Caki2 (cell line): ENCODE measurements at places on chromosomes 2 and 18.

DNA sequence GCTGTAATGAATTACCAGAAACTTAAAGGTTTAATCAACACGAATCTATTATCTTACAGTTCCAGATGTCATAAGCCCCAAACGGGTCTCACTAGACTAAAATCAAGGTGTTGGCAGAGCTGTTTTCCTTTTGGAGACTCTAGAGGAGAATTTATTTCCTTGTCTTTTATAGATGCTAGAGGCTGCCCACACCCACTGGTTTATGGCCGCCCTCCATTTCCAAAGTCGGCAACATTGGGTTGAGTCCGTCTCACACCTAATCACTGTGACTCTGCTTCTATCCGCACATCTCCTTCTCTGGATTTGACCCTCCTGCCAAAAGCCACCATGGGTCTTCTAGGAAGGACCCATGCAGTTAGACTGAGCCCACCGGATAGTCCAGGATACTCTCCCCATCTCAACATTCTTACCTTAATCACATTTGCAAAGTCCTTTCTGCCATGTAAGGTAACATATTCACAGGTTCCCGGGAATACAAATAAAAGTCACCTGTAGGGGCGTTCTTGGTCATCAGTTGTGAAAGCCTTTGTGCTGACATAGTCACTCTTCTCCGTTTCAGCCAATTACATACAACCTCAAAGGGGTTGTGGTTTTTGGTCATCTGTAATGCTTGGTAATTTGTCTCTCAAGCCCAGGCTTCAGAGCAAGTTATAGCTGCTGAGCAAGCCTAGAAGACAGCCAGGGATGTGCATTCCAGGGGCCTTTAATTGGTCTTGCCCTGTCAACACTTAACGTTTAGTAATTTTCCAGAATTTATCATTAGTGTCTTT lies 179.4 kb downstream of the ANTXR1 start:
- no peak for DNase-seq

DNA sequence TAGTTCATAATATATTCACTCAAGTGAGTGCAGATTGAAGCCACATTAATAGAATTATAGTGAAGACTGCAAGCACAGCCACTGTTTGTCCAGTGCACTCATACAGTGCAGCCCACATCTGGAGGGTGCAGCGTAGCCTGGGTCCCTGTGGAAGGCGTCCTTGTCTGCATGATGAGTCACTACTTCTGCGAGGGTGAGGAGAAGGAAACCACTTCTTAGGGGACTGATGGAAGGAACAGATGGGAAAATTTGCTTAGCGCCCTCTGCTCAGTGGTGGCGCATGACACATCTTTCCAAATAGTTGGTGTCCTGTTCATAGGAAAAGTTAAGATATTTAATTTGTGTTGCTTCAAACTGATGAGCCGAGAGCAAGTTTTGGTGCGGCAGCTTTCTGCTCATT lies 330.4 kb upstream of the SMIM21 start:
- no peak for DNase-seq

DNA sequence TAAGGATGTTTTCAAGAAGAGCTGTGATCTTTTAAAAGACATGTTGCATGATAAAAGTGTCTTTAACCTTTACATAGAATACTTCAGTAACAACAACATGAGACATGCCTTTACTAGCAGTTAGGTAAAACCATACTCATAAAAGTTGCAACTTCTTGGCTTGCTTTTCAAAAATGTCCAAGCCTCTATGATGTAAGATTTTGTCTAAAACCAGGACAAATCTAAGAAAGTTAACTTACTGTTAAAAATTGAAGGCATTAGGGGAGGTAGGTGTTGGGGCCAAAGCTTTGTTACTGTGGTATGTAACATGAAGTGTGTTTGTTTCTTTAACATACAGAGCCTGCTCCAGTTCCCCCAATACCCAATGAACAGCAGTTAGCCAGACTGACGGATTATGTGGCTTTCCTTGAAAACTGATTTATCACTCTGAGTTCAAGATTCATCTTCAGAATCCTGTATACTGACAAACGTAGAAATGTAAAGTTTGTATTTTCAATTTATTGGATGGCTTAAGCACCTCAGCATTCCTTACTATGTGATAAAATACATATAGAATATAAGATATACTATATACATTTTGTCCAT lies 11.7 kb downstream of the COPS8 start:
- no peak for DNase-seq

DNA sequence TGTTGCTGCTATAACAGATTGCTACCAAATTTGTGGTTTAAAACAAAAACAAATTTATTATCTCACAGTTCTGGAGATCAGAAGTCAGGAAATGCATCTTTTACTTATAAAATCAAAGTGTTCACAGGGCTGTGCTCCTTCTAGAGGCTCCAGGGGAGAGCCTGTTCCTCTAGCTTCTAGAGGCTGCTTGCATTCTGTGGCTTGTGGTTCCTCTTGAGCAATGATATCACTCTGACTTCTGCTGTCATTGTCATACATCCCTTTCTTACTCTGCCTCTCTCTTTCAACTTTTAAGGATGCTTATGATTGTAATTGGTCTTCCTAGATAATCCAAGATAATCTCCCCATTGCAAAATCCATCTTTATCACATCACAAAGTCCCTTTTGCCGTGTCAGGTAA lies 6.1 kb upstream of the DCC start:
- DNase-seq, result no peak

DNA sequence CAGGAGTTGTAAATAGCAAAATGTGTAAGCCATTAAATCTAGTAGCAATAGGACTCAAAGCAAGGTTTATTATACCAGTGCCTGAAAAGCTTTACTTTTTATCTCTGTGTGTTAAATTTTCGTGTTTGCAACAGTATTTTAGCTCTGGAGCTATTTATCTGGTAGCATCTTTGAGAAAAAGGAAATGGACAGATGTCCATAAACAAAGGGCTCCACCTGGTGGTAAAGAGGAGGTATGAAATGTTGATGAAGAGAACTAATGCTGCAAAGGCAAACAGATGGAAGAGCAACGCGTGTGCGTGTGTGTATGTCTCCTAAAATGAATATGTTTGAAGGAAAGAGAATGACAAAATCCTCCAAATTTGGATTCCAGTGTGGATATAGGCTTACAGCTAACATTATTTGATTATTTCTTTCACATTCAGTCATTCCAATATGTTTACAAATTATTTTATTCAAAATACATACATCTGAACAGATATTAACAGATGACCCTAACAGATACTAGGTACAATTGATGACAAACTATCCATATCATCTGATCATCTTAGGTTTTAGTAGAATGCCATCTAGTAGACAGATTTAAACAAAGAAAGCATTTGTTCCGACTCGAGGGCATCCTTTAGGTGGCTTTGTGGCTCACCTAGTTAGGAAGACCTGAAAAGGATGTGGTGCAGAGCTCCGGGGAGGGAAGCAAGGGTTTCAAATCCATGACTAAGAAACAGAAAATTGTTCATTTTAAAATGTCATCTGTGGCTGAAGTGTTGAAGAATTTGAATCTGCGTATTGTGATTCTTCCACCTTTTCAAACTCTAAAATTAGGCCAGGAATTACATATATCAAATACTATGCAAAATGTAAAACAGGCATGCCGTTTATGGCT lies 383.3 kb downstream of the MTX2 start:
- DNase-seq, result peak; percentile 41

DNA sequence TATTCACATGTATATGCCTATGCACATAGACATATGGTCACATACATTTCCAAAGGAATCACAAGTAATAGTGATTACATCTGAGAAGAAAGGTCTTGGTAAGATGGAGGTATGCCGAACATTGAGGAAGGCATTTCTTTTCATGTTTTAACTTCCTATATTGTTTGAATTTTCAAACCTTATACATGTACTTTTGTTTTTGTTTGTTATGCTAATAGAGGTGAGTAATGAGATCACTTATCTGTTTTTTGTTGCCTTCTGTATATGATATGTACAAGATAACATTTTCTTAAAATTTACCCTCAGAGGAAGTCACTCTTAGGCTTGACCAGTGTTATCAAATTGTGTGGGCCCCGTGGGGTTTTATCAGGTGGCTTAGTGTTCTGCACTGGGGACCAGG lies 166.5 kb upstream of the OTX1 start:
- no peak for DNase-seq

DNA sequence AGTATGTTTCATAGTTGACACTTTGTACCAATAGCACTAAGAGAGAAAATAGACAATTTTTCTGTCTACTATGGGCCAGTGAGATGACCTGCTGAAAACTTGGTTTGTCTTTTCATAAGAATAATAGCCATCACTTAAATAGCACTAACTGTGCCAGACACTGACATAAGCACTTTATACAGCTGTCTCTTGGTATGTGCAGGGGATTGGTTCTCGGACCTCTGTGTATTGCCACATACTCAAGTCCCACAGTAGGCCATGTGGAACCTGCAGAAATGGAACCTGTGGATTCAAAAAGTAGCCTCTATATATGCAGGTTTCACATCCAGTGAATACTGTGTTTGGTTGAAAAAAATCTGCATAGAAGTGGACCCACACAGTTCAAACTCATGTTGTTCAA lies 126.7 kb downstream of the XRCC5 start:
- no peak for DNase-seq

GRCh38 chr18:2979129-2979528 lies 33.8 kb downstream of the LPIN2 start:
- peak; percentile 18 for DNase-seq

- DNase-seq, result peak; percentile 63
Measured at GRCh38 chr2:176421297-176422050, 152.2 kb downstream of the MTX2 start.

DNA sequence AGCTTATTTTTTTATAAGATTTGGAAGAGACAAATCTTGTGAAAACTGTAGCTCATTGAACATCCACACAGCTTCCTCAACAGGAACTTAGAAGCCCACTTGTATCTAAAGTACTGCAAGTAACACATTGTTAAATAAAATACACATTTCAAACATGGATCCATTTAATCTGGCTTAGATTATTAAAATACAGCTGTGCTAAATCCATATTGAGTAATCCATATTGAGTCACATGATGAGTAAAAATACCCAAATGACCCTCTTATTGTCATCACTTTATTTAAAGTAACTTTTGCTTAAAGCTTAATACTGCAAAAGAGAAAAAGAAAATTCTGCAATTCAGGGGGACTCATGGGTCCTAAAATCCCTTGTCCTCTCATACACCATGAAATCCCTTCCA lies 133.3 kb downstream of the OSR1 start:
- DNase-seq, result no peak

- no peak for DNase-seq
Measured at GRCh38 chr2:111896024-111896423, 2.4 kb upstream of the MERTK start.
